Muscle of back (tissue), 13 donors: ENCODE measurements at places on chromosomes 5 and 9.

DNA sequence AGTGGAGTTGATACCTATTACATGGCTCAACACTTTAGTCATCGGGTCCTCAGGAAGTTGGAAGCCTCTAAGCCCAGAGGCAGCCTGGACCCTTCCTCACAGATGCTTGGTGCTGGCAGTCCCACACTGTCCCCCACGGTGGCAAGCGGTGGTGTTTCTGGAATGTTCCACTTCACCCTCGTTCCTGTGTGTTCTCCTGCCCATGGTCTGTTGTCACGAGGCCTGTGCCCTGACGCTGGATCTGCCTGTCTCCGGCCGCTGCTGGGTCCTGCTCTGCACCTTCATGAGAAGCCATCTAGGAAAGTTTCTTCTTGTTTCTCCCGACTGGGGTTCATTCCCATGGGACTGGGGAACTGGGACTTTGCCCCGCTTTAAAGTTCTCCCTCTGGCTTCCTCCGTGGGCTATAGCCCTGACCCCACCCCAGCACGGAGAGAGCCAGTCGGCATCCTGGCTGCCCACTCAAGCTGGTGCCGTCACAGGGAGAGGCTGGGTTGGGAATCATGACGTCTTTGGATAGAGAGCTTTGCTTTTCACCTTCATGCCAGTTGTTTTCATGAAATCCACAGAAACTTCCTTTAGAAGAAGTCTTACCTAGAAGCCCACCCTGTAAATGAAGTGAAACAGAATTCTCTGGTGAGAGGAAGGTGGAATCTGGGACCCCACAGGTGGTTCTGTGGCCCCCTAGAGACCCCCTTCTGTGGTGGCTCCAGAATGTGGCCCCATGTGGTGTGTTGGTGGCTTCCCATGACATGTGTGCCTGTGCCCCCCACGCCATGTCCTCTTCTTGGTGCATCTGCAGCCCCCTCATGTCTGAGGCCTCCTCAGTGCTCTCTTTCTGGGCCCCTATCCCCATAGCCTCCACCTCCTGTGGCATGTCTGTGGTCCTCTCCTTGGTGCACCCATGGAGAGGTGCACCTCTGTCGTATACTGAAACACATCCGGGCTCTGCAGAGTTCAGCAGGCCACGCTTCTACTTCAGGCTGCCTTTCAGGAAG lies 43.8 kb downstream of the TRIP13 start:
- no peak for DNase-seq

DNA sequence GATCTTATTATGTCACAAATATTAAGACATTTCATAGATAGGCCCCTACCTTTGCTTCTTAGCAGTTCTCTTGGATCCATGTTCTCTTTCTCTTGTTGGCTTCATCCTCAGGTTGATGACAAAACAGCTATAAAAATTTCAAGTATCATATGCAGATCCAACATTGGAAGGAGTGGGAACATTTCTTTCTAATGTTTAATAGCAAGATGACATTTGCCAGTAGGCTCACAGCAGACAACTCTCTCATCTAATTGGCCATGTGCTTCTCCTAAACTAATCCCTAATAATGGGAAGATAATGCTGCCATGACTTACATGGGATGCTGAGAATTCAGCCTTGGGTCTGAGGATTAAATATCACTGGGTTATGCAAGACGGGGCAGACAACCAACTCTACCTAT lies 485.5 kb upstream of the SEMA6A start:
- DNase-seq, result no peak

- DNase-seq, result no peak
Measured at GRCh38 chr9:98310752-98311392, 55.4 kb upstream of the TBC1D2 start.

- DNase-seq, result no peak
Measured at GRCh38 chr5:111582451-111582850, 70.1 kb upstream of the STARD4 start.

DNA sequence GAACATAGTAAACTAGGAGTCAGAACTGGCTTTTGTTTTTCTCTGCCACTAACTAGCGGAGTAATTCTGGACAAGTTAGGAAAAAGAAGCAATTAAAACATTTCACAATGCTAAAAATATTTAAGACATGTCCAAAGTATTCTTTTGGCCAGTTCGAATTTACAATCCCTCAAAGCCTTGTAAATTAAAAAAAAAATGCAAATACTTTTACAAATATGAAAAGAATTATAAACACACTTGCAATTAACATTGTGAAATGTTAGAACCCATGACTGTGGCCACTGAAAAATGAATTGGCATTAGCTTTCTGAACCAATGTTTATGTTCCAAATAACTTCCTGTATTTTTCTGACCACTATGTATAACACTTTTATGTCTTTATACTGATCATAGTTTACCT lies 2.2 kb downstream of the RAD1 start:
- DNase-seq, result no peak

DNA sequence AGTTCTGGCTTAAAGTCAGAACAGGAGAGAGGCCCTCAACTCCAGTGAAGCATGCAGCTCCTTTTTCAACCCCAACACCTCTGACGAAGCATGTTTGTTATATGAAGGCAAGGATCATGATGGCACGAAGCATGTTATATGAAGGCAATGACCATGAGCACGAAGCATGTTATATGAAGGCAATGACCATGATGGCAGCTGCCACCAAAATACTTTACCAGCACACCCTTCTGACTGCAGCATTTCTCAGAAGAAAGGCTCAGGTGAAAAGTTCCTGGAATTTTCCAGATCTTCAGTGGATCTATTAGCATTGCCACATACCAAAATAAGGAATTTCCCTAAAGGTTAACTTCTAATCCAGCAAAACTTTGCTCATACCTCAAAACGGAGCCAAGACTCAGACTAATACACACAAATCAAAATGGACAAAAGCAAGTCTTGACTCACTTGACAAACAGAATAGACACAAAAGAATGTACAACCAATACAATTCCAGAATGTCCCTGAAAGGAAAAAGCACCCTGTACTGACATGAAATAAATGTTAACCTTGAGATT lies 217.4 kb downstream of the FANCC start:
- DNase-seq, result no peak

DNA sequence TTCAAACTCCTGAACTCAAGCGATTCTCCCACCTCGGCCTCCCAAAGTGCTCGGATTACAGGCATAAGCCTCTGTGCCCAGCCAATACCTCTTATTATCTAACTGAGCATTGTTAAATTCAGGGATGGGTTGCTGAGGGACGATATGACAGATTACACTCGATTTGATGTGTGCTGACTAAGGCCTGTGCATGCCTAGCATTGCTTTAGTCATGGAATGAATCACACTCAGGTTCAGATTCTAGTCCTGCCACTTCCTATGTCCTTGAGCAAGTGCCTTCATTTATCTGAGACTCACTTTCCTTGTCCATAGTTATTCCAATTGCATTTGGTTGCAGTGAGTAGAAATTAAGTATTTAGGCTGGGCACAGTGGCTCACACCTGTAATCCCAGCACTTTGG lies 19.5 kb downstream of the THBS4 start:
- DNase-seq, result no peak

- no peak for DNase-seq
Measured at GRCh38 chr5:136308212-136308795, 57.0 kb downstream of the TRPC7 start.
